ENCODE measurements at places on chromosomes 4 and X. TPM values are rescaled to one million over a fixed set of nuclear protein-coding genes. Genes with fewer than 3 reads are reported as not detected.

RRH gene
- 0.46 TPM for total RNA-seq

USP26 gene
- not detected for total RNA-seq

ZNF630 gene
- 5.3 TPM for total RNA-seq

TEX11 gene
- total RNA-seq: not detected

NR3C2 gene
- 9.0 TPM for total RNA-seq

RPS6KA6 gene
- 27.2 TPM for total RNA-seq

EPHA5 gene
- 84.4 TPM for total RNA-seq

CFI gene
- 5.1 TPM for total RNA-seq

C4orf50 gene
- 19.4 TPM for total RNA-seq

MEPE gene
- total RNA-seq: 0.23 TPM

LRRC66 gene
- total RNA-seq: 0.46 TPM

KIF4A gene
- total RNA-seq: 5.8 TPM

TMPRSS11F gene
- total RNA-seq: not detected

RAB33A gene
- total RNA-seq: 22.6 TPM

NAP1L2 gene
- total RNA-seq: 65.3 TPM

PTPN13 gene
- total RNA-seq: 30.2 TPM

MCUB gene
- total RNA-seq: 14.8 TPM

MAGEA12 gene
- total RNA-seq: not detected

TRPC5OS gene
- total RNA-seq: 0.23 TPM

Measured in diencephalon (tissue), 1 donor.